K562 (cell line): ENCODE measurements at places on chromosomes 4 and X. TPM values are rescaled to one million over a fixed set of nuclear protein-coding genes. Genes with fewer than 3 reads are reported as not detected.

GRCh38 chr4:139674875-139675550 is 9.4 kb downstream of the MGST2 start:
- H3K27ac ChIP-seq = no peak overlapping the region
- no peaks in the 10 kb centered on the region for H3K27me3 ChIP-seq
- no peak overlapping the region for H3K4me3 ChIP-seq

The RGN gene
- total RNA-seq = 0.27 TPM in 1 of 2 replicates, not detected in the other

The H2BW2 gene
- total RNA-seq = not detected in 2 replicates

The NALF2 gene
- not detected in 2 replicates for total RNA-seq

The GJB1 gene
- 0.11 TPM in 1 of 2 replicates, not detected in the other for total RNA-seq

DNA sequence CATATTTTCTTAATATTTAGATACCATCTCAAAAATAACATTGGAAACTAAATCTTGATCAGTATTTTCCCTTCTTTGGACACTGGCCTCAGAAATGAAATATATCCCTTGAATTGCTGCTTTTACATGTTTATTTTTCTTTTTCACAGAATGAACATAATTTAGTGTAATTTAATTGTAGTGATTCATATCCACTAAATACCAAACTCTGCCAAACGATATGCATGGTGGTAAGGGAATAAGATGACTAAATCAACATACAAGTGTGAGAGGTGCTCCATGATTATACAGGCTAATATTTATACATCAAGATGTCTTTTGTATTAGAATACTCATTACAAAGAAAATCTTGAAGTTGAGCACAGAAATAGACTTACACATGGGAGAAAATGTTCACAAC is 216.8 kb upstream of the PACRGL start:
- no peak for DNase-seq
- no peaks in the 10 kb centered on the region for H3K36me3 ChIP-seq
- H3K27me3 ChIP-seq = no peaks in the 10 kb centered on the region
- no peak overlapping the region for H3K27ac ChIP-seq
- no peak overlapping the region for H3K4me3 ChIP-seq

The SAT1 gene
- total RNA-seq = 49.2 and 51.8 TPM in 2 replicates

DNA sequence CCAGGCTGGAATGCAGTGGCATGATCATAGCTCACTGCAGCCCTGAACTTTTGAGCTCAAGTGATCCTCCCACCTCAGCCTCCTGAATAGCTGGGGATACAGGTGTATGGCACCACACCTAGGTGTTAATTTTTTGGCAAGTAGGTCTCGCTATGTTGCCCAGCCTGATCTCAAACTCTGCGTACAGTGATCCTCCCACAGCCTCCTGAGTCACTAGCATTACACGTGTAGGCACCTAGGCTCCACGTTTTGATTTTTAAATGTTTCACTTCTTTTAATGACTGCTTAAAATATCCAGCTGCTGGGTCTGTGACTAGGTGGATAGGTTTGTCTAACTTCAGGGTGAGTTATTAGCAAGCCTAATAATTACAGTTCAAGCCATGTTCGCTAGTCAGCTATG is 44.5 kb downstream of the GATB start:
- H3K27me3 ChIP-seq = no peaks in the 10 kb centered on the region
- H3K27ac ChIP-seq = no peak overlapping the region
- H3K36me3 ChIP-seq = peaks cover 3% of the 10 kb centered on the region; the same call in 1 of the 3 replicates
- no peaks in the 10 kb centered on the region for H3K4me1 ChIP-seq
- H3K4me3 ChIP-seq = no peak overlapping the region
- DNase-seq = no peak

GRCh38 chr4:118974758-118975157 is 86.1 kb downstream of the SYNPO2 start:
- no peak overlapping the region for H3K4me3 ChIP-seq
- DNase-seq = no peak

- H3K27ac ChIP-seq = no peak overlapping the region
- no peaks in the 10 kb centered on the region for H3K4me1 ChIP-seq
- no peaks in the 10 kb centered on the region for H3K36me3 ChIP-seq
- no peak for DNase-seq
Observed at GRCh38 chr4:184313058-184313581, 95.4 kb upstream of the ENPP6 start.

- DNase-seq = no peak
- H3K27ac ChIP-seq = no peak overlapping the region
- no peak overlapping the region for H3K4me3 ChIP-seq
- H3K27me3 ChIP-seq = no peaks in the 10 kb centered on the region
- no peaks in the 10 kb centered on the region; the same call in 2 of the 3 replicates for H3K4me1 ChIP-seq
Observed at GRCh38 chrX:121120690-121121605, 73.5 kb downstream of the GLUD2 start.

GRCh38 chr4:173195109-173195508 is 26.5 kb downstream of the GALNT7 start:
- no peaks in the 10 kb centered on the region for H3K27me3 ChIP-seq
- DNase-seq = no peak
- no peaks in the 10 kb centered on the region for H3K36me3 ChIP-seq
- peaks cover 11% of the 10 kb centered on the region; the same call in 2 of the 3 replicates for H3K4me1 ChIP-seq
- H3K4me3 ChIP-seq = no peak overlapping the region

The TMEM271 gene
- not detected in 2 replicates for total RNA-seq

- DNase-seq = no peak
- H3K27me3 ChIP-seq = no peaks in the 10 kb centered on the region
- no peak overlapping the region for H3K27ac ChIP-seq
- H3K4me1 ChIP-seq = no peaks in the 10 kb centered on the region
- H3K4me3 ChIP-seq = no peak overlapping the region
Observed at GRCh38 chrX:149563359-149563758, 13.6 kb upstream of the HSFX3 start.

GRCh38 chr4:53706422-53707032 is 115.2 kb upstream of the LNX1 start:
- H3K4me1 ChIP-seq = no peaks in the 10 kb centered on the region; the same call in 1 of the 2 replicates
- H3K27ac ChIP-seq = no peak overlapping the region
- H3K27me3 ChIP-seq = peaks cover 11% of the 10 kb centered on the region
- H3K4me3 ChIP-seq = no peak overlapping the region

- no peak overlapping the region for H3K4me3 ChIP-seq
- no peaks in the 10 kb centered on the region for H3K27me3 ChIP-seq
- DNase-seq = no peak
- H3K27ac ChIP-seq = no peak overlapping the region
- H3K36me3 ChIP-seq = no peaks in the 10 kb centered on the region
Observed at GRCh38 chr4:87624698-87625097, 16.4 kb downstream of the DSPP start.

DNA sequence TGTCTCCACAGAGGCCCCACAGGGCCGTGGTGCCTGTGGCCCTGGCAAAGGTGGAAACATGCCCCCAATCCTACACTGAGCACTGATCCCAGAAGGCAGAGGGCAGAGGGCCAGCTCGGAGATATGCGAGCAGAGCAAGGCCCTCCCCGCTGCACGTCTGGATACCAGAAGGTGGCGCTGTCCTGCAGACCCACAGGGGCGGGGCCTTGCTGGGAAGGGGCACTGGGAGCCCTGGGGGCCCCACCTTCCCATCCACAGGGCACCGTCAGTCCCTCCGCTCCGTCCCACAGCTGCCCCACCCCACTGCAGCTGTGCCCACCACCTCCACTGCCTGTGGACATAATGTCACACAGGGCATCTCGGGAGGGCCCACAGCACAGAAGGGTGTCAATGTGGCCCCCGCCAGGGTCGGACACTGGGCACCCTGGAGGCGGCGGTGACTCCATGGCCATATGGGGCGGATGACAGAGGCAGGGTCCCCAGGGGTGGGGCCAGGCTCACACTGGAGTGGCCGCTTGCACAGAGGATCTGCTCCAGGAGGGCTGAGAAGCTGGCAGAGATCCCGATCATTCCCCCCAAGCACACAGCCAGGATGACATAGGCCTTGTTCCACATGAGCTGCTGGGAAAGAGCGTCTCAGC is 4.8 kb downstream of the SLC49A3 start:
- no peaks in the 10 kb centered on the region for H3K36me3 ChIP-seq
- H3K27ac ChIP-seq = no peak overlapping the region
- no peak overlapping the region for H3K4me3 ChIP-seq
- peaks cover 25% of the 10 kb centered on the region for H3K4me1 ChIP-seq

- H3K36me3 ChIP-seq = no peaks in the 10 kb centered on the region
- no peaks in the 10 kb centered on the region for H3K27me3 ChIP-seq
- H3K27ac ChIP-seq = no peak overlapping the region
Observed at GRCh38 chr4:55330241-55330640, 15.8 kb upstream of the SRD5A3 start.

The GASK1B gene
- total RNA-seq = 1.1 and 1.6 TPM in 2 replicates

DNA sequence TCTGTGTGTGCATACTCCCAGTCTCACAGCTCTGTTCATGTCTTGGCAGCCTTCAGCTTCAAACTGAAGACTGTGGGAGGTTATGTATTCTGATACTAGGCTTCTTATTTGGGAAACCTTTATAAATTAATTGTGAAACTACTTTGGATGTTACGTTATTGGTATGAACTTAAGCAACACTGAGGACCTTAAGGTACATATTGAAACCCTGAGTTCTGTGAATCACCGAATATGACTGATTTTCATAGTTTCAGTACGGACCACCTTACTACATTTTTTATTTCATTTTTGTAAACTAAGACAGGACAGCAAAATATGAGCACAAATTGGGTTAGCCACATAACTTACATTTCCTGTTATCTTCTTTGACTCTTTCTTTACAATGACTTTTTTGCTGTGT is 498.4 kb downstream of the PDGFC start:
- no peaks in the 10 kb centered on the region for H3K36me3 ChIP-seq
- H3K4me3 ChIP-seq = no peak overlapping the region
- H3K27ac ChIP-seq = no peak overlapping the region
- no peaks in the 10 kb centered on the region for H3K27me3 ChIP-seq
- no peak for DNase-seq

DNA sequence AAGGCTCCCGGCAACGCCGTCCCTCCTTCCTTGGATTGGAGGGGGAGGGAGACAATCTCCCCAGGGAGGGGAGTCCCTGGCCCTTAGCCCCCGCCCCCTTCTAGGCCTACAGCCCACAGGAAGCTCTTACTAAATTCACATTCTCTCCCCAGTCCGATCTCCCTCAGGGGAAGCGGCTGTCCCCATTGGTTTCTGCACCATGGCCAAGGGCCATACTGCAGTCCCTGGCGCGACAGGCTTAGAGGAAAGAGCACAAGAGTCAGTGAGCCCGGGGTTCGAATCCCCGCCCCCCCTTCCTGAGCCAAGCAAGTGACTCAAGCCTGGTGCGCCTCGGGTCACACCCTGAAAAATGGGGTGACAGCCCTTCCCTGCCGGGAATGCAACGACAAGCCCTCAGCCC is 1.1 kb downstream of the ABLIM2 start:
- H3K27me3 ChIP-seq = peaks cover 25% of the 10 kb centered on the region; the same call in 2 of the 3 replicates
- peaks cover 22% of the 10 kb centered on the region for H3K4me1 ChIP-seq
- no peak overlapping the region for H3K27ac ChIP-seq
- no peaks in the 10 kb centered on the region for H3K36me3 ChIP-seq
- no peak overlapping the region for H3K4me3 ChIP-seq
- DNase-seq = no peak

GRCh38 chrX:57596109-57596508 is 4.3 kb downstream of the ZXDB start:
- no peaks in the 10 kb centered on the region for H3K27me3 ChIP-seq
- H3K36me3 ChIP-seq = no peaks in the 10 kb centered on the region
- no peak for DNase-seq
- peaks cover 2% of the 10 kb centered on the region; the same call in 1 of the 3 replicates for H3K4me1 ChIP-seq

The MAGEA4 gene
- total RNA-seq = 0.40 and 0.62 TPM in 2 replicates

The IL1RAPL1 gene
- total RNA-seq = 0.04 TPM in 1 of 2 replicates, not detected in the other

DNA sequence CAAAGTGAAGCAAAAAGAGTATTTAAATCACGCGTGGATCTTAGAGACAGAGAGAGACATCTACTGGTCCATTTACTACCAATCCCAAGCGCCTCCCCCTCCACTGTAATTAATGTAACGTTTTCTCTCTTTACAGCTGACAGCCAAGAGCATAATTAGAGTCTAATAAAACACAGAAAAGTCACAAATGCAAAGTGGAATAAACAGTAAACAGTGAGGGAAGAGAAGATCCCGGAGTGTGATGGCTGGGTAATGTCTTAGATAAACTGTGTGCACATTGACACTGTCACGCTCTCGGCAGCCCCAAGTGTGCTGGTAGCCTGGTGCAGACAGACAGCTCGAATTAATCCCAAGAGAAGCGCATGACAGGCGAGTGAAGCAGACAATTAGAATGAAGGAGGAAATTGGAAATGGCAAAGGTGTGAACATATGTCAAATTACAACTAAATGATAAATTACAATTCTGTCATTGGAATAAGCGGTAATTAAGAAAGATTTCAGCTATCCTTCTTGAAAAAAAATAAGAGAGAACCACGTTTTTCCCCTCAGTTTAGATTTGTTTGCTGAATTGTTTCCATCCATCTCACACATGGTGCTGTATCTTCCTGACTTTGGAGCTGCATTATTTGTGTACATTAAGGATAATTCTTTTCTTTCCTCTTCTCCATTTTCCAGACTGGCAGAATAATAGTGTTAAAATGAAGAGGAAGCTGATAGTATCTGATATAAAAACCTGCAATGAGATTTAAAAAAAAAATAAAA is 100.1 kb downstream of the CXXC4 start:
- H3K36me3 ChIP-seq = no peaks in the 10 kb centered on the region
- no peak for DNase-seq
- no peak overlapping the region for H3K4me3 ChIP-seq
- H3K27ac ChIP-seq = no peak overlapping the region
- no peaks in the 10 kb centered on the region for H3K27me3 ChIP-seq
- H3K4me1 ChIP-seq = no peaks in the 10 kb centered on the region

GRCh38 chrX:53160297-53160983 is 64.6 kb downstream of the KDM5C start:
- H3K27ac ChIP-seq = no peak overlapping the region
- H3K4me3 ChIP-seq = no peak overlapping the region
- no peaks in the 10 kb centered on the region for H3K4me1 ChIP-seq

The EFHC2 gene
- total RNA-seq = 2.0 and 2.6 TPM in 2 replicates

The CDKL5 gene
- 0.11 and 0.16 TPM in 2 replicates for total RNA-seq

DNA sequence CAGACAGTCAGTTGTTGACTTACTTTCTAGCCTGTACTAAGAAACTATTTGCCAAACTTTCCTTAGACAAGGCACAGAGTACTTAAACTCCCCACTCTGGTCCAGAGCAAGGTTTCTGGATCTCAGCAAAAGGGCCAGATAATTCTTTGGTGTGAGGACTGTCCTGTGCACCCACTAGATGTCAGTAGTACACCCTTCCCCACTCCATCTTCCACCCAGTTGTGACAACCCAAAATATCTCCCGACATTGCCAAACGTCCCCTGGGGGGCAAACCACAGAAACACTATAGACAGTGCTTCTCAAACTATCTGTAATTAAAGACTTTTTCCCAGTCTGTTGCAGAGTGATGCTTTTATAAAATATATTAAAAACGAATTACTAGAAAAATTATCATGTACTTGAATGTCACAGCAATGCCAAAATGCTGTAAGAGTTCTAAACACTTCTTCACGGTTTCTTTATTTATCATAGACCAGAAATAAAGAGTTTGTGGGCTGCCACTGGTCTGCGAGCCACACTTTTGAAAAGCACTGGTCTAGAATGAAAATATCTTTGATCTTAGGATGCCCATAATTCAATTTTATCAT is 203.5 kb downstream of the PRDM5 start:
- DNase-seq = no peak
- no peaks in the 10 kb centered on the region for H3K36me3 ChIP-seq
- H3K27me3 ChIP-seq = no peaks in the 10 kb centered on the region
- H3K4me1 ChIP-seq = no peaks in the 10 kb centered on the region
- H3K27ac ChIP-seq = no peak overlapping the region
- H3K4me3 ChIP-seq = no peak overlapping the region
